Stimulated activated CD8-positive, alpha-beta memory T cell treated with anti-CD3 and anti-CD28 coated beads, Interleukin-4, amount 100 ng/mL, for 1 hour (primary cell): ENCODE measurements at places on chromosomes 11 and 22.

DNA sequence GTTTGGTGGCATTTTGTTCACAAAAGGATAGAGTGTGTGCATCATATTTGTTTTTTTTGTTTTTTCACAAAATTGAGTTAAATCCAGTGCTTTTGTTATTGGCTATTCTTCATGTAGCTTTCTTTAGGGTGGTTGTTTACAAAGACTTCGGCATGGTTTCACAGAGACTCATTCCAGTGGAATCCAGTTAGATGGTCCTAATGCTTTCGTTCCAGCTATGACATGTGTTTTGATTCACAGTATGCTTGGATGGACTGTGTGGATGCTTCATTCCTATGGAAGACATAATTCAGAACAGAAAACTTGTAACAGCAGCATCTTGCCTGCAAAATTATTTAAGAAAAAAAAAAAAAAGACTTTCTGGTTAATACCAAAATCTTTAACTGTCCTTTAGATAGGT, 97.9 kb downstream of the PDHX start:
- DNase-seq, result no peak

- DNase-seq, result no peak
These were observed 4.6 kb upstream of the PC start for GRCh38 chr11:66962801-66963200.

GRCh38 chr11:102824556-102824955, 18.9 kb downstream of the MMP3 start:
- no peak for DNase-seq

- DNase-seq, result no peak
These were observed 541.4 kb downstream of the MN1 start for GRCh38 chr22:27260087-27260698.

DNA sequence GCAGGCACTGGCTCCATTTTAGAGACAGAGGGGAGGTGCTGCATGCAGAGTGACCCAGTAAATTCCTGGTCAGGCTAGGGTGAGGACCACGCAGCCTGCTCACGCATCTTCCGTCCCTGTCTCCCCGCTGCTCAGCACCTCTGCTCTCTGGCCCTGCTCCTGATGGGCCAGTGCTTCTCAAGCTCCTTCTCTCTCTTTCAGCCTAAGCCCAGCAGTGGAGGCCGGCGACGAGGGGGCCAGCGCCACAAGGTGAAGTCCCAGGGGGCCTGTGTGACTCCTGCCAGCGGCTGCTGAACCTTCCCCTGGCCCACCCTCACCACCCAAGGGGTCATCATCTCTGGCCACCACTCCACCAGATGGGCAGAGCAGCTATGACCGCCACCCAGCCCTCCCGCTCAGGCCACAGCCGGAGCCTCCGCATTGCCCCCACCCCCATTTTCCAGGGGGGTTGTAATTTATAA, 24.7 kb downstream of the GTPBP1 start:
- no peak for DNase-seq

- no peak for DNase-seq
These were observed 4.4 kb downstream of the MOGAT2 start for GRCh38 chr11:75721852-75722668.

GRCh38 chr11:3803726-3804495, 4.4 kb upstream of the PGAP2 start:
- no peak for DNase-seq

DNA sequence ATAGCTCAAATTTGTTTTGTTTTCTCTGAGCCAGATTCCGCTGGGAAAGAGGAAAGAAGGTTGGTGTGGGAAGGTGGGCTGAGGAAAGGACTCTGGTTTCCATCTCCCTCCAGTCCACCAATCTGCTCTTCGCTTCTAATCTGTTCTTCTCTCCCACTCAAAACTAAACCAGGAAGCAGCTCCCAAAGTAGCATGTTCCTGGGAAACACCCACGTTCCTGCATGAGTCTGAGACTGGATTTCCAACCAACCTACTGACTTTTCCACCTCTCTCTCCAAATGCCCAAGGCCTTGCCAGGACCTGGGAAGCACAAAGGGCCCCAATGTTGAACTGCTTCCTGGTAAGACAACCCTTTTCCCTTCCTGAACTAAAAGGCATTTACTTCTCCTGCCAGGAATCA, 110.2 kb downstream of the WT1 start:
- no peak for DNase-seq

DNA sequence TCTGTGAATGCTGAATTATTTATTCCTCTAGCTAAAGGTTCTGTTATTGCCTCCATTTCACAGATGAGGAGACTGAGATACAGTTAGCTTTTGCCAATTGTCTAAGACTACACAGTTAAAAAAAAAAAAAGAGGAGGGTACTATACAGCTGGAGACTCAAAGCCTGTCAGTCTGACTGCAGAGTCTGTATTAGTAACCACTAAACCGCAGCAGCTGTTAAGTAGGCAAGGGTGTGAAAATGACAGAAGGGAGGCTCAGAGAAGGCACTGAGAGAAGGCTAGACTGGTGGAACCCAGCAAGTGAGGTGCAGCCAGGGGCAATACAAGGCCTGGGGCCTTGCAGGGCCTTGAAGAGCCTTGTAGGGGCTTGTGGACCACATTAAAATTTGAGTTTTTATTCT, 181.2 kb downstream of the CSNK2A3 start:
- no peak for DNase-seq

DNA sequence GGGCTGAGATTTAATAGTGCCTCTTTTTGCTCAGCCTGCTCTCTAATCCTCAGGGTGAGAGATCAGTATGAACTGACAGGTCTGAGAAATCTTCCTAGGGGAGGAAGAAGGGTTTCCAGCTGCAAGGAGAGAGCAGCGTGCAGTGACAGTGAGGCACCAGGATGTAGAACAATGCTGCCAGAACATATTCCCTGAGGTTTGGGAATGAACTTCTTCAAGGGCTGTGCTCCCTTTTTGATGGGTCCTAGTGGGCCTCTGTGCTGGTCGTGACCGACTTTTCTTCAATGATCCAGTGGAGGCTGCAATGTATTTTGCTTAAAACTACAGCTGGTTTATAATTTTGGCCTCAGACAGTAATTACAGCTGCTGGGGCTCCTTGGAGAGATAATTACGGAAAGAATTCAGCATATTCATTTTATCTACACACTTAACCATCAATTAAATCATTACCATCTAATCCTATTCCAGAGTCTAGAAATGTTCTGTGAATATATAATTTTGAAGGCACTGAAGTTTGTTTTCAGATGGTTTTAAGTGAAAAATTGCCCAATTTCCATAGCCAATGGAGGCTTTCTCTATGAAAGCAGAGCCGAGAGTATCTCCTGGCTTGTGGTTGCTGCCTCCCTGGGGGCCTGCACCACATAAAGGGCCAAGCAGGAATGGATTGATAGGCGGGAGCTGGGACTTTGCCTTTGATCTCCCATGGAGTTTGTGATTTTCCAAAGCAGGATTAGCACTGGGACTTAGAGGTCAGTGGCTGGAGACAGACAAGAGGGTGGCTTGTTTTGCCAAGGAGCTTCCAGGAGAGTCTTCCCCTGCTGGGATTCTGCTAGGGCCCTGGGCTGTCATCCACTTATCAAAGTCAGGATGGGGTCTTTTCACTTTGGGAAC, 41.0 kb upstream of the OLFML1 start:
- no peak for DNase-seq

DNA sequence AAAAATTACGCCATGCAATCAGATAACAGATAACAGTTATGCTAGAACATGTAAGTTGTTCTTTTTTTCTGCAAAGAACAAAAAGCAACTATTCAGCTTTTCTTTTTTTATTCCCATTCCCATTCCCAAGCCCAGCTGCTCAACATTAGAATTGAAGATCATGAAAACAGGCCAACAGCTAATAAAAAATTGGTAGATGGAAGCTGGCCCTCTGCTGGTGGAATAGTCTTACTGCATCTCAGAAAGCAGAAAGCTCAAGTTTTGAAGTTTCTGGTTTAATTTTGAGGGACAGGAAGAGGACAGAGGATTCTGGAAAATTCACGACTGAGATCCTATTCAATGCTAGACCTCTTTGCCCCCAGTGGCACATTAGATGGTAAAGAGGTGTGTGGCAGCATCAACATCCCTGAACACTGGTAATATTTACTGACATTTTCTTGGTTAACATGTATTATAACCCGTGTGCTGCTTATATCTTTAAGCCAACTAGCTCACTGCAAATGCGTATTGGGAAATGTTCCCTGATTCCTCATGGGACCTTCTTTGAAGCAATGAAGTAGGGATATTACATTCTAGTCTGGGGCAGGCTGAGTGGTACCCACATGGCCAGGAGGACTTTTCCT, 591.2 kb downstream of the OPCML start:
- DNase-seq, result no peak

- no peak for DNase-seq
These were observed 18.1 kb downstream of the RNF141 start for GRCh38 chr11:10522921-10523320.

GRCh38 chr22:30582788-30583545, 8.5 kb upstream of the GAL3ST1 start:
- DNase-seq, result no peak

GRCh38 chr22:42489000-42489399, 30.6 kb downstream of the RRP7A start:
- DNase-seq, result no peak

DNA sequence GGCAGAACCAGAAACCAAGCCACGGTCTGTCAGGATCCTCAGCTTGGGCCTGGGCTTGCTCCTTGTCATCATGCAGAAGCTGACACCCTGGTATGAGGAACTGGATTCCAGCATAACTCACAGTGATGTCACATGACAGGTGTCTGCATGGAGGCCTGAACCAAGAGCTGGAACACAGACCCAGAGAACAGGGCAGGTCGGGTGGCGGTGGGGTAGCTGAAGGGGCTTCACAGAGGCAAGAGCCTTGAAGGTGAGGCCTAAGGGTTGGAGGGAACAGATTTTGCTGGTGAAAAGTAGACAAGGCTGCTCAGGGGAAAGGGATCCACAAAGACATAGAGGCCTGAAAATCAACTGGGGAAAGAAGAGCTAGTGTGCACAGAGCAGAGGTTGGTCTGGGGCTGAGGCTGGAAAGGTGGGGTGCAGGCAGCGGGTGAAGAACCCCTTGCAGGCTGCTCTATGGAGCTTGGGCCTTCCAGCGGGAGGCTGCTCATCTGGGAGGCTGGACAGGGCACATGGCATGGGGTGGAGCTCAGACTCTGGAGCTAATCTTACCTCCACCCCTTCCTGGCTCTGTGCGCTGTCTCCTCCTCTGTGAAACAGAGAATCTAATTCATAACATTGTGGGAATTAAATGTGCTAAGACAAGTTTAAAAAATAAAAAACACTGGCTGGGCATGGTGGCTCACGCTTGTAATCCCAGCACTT, 18.4 kb upstream of the RPS3 start:
- no peak for DNase-seq

DNA sequence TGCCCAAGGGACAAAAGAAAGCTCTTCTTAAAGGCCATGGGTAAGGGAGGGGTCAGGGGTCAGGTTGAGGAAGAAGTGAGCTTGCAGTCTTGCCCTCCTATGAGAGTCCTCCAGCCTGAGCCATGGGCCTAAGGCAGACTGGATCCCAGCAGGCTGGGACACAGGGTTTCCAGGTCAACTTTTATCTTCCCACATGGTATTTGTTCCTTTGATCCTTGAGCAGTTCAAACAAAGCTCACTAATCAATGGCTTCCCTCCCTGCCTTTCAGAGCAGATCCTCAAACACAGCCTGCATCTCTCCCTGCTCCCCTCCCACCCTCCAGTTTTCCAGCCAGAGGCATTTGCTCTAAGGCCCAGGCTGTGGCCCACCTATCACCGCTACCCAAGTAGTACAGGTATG, 589.3 kb downstream of the INSC start:
- no peak for DNase-seq

DNA sequence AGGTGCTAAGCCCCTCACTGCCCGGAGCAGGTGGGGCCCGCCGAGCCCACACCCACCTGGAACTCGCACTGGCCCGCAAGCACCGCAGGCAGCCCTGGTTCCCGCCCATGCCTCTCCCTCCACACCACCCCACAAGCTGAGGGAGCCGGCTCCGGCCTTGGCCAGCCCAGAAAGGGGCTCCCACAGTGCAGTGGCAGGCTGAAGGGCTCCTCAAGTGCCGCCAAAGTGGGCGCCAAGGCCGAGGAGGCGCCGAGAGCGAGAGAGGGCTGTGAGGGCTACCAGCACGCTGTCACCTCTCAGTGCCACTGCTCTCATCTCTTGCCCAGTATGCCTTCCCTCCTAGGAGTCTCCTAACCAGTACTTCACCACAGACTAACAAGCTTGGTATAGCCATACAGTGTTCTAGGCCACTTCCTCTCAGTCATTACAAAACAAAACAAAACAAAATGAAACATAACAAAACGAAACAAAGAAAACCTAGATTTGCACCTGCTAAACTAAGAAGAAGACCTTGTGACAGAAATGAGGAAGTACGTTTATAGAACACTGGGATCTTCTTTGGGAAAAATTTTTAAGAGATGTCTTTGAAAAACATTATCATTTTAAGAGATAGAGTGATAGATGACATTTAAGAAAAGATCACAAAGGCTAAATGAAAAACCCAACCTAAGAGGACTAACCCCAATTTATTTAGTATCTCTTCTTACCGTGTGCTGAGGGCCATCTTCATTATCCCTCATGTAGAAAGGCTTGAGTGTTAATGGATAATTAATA, 47.7 kb upstream of the GAB2 start:
- DNase-seq, result peak; percentile 2

DNA sequence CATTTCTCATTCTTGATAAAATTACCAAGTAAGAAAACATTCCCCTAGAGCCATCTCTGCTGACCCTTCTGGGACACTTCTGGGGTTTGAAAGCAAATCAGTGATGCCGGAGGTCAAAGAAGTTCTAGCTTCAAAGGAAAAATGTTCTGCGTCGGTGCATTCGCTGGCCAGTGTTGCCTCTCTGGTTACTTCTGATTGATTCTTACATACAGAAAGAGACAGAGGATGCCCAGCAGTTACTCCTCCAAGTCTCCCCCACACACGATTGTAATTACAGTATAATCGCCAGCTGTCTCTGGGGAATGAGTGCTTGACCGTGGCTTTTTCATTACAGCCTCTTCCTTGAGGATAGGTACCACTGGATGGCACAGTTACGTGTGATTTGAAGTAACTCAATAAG, 150.9 kb downstream of the SNX19 start:
- DNase-seq, result no peak

DNA sequence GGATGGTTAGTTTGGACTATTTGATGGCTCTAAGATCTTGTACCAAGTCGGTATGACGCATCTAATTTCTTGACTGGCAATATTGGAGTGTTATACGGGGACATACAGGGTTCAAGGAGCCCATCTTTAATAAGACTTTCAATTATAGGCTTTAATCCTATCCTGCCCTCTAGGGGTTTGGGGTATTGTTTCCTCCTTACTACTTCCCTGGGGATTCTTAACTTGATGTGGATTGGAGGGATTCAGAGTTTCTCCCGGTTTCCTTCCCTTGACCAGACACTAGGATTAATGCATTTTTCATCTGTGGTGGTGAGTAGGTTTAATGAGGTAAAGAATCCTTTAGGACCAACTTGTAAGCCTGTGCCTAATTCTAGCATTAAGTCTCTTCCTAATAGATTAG, 18.8 kb downstream of the CYP2D6 start:
- no peak for DNase-seq

- DNase-seq, result no peak
These were observed 103.0 kb upstream of the CD44 start for GRCh38 chr11:35035894-35036408.
